ENCODE measurements at places on chromosomes 7 and 10. TPM values are rescaled to one million over a fixed set of nuclear protein-coding genes. Genes with fewer than 3 reads are reported as not detected.

DNA sequence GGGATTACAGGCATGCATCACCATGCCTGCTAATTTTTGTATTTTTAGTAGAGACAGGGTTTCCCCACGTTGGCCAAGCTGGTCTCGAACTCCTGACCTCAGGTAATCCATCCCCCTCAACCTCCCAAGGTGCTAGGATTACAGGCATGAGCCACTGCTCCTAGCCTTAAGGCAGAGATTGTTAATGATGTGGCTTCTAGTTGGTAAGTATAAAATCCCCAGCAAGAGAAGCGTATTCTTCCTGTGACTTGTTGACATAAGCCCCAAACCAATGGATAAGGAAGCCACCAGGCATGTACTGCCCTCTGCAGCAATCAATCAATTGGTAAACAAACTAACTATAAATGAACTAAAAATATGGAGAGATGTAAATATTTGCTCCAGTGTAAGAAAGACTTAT is 41.2 kb downstream of the REEP3 start:
- DNase-seq = no peak
- H3K27ac ChIP-seq = no peak overlapping the region
- H3K4me1 ChIP-seq = no peaks in the 10 kb centered on the region
- H3K4me3 ChIP-seq = no peak overlapping the region
- H3K27me3 ChIP-seq = no peaks in the 10 kb centered on the region

DNA sequence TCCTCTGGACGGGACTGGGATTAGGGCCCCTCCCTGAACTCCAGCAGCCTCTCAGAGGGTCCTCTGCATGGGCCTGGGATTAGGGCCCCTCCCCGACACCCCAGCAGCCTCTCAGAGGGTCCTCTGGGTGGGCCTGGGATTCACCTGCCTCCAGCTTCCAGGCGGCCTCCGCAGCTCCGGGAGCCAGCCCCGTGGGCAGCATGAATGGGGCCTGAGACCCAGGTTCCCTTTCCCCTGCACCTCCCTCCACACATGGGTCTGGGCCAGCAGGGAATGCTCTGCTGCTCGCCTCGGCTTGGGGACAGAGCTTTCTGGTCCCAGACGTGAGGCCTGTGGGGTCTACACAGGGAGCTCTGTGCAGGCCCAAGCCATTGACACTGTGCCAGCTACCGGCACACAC is 5.5 kb downstream of the TUBGCP2 start:
- no peak overlapping the region for H3K4me3 ChIP-seq
- H3K4me1 ChIP-seq = peaks cover 35% of the 10 kb centered on the region
- H3K36me3 ChIP-seq = peaks cover 49% of the 10 kb centered on the region

- peaks cover 67% of the 10 kb centered on the region for H3K36me3 ChIP-seq
- H3K4me3 ChIP-seq = no peak overlapping the region
- H3K4me1 ChIP-seq = no peaks in the 10 kb centered on the region
- no peak for DNase-seq
- H3K27me3 ChIP-seq = no peaks in the 10 kb centered on the region
- no peak overlapping the region for H3K27ac ChIP-seq
These were observed 18.7 kb downstream of the TACR2 start for GRCh38 chr10:69397972-69398371.

DNA sequence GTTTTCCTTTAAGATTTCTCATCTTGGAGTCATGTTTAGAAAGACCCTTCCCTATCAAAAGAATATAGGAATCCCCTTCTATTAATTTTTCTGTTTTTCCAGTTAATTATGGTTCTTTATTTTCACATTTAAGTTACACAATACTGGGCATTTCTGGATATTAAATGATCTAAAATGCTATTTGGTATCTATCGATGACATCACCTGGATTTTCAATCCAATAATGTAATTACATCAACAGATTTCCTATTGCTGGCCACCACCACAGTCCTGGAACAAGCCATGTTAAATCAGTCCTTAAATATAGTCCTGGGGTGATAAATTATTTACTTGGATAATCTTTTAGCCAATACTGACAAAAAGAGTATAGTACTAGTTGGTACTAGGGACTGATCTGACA is 48.0 kb downstream of the PUS7 start:
- H3K27me3 ChIP-seq = no peaks in the 10 kb centered on the region
- no peak for DNase-seq
- no peak overlapping the region for H3K27ac ChIP-seq
- no peak overlapping the region for H3K4me3 ChIP-seq

DNA sequence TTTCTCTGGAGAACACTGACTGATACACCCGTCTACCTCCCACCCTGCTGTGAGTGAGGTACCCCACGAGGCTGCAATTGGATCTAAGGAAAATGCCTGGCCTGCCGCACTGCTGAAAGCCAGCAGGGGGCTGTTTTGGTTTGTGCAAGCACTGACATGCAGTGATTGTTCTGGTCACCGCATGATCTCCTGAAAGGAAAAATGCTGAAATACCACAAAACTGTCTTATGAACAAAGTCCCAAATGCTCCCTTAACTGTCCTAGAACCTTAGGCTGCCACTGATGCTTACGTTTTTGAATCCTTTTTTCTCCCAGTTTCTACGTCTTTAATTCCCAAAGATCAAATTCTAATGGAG is 132.7 kb downstream of the JCAD start:
- DNase-seq = no peak
- H3K36me3 ChIP-seq = no peaks in the 10 kb centered on the region
- H3K27me3 ChIP-seq = peaks cover 6% of the 10 kb centered on the region
- H3K4me3 ChIP-seq = no peak overlapping the region

DNA sequence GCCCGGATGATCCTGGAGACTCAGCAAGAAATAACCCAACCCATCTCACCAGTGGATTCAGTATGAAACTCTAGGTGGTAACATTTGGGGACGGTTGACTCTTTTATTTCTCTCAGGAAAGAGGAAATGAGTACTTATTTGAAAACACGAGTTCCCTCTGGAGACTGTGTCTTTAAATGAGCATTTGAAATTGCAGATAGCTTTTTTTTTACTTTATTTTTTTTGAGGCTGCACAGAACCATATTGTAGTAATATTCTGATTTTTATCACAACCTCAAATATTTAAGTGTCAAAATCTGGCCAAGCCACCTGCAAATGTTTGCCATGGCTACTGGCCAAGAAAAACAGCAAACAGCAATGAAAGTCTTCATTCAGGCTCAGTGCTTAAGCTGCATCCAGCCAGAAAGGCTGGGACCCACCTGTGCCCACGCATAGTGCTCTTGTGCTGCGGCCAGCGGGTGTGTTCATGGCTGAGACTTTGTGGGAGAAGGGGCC is 160.8 kb downstream of the CREB5 start:
- H3K27me3 ChIP-seq = peaks cover 17% of the 10 kb centered on the region
- no peak overlapping the region for H3K27ac ChIP-seq
- peaks cover 28% of the 10 kb centered on the region for H3K4me1 ChIP-seq

GRCh38 chr10:110368002-110368401 is 63.3 kb upstream of the SMNDC1 start:
- no peaks in the 10 kb centered on the region for H3K36me3 ChIP-seq
- H3K27me3 ChIP-seq = no peaks in the 10 kb centered on the region
- peak overlapping the region; percentile 77 for H3K27ac ChIP-seq

DNA sequence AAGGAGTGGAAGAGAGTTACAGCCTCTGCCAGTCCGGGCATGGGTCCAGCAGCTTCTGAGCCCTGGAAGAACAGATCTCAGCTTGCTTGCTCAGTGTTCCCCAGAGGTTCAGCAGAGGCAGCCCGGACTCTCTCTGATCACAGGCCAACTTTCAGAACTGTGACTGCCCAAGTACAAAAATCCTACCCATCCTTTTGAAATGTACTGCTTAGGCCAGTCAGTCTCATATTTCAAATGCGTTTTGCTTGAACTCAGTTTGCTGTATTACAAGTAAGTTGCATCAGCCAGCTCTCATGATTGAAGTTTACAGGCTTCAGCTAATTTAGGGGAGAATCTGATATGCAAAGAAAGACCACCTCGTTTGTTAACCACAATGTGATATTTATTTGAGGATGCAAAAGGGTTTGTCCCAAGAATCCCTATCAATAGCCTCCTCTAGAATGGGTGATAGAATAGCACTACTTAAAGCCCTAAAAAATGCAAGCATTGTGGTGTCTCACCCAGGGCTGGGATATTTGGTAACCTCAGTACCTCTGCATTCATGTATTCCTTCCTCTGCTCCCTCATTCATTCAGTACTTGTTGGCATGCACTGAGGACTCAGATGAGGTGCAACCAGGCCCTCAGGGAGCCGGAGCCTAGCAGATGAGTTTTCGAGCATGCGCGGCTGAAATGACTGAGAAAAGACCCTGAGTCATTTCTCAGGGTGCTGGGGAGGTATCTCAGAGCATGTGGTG is 7.0 kb downstream of the AIMP2 start:
- no peak for DNase-seq
- H3K27ac ChIP-seq = peak overlapping the region; percentile 46
- peaks cover 15% of the 10 kb centered on the region for H3K4me1 ChIP-seq
- H3K27me3 ChIP-seq = no peaks in the 10 kb centered on the region

DNA sequence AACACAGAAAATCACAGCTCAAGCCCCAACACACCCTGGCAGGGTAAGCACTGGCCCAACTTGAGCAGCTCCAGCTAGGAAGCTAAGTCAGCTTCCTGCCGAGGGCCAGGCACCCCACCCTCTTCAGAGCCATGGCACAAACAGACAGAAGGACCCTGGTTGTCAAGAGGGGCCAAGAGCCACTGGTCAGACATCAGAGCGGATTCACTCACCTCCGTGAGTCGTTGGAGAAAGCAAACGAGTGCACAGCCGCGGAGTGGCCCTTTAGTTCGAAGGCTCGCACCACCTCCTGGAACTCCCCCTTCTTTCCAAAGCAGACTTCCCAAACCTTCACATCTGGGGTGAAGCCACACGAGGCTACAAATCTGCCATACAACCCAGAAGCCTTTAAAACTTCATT is 7.4 kb downstream of the TBL2 start:
- peaks cover 9% of the 10 kb centered on the region for H3K4me1 ChIP-seq
- no peak overlapping the region for H3K4me3 ChIP-seq
- H3K27ac ChIP-seq = no peak overlapping the region
- no peak for DNase-seq
- no peaks in the 10 kb centered on the region for H3K27me3 ChIP-seq

DNA sequence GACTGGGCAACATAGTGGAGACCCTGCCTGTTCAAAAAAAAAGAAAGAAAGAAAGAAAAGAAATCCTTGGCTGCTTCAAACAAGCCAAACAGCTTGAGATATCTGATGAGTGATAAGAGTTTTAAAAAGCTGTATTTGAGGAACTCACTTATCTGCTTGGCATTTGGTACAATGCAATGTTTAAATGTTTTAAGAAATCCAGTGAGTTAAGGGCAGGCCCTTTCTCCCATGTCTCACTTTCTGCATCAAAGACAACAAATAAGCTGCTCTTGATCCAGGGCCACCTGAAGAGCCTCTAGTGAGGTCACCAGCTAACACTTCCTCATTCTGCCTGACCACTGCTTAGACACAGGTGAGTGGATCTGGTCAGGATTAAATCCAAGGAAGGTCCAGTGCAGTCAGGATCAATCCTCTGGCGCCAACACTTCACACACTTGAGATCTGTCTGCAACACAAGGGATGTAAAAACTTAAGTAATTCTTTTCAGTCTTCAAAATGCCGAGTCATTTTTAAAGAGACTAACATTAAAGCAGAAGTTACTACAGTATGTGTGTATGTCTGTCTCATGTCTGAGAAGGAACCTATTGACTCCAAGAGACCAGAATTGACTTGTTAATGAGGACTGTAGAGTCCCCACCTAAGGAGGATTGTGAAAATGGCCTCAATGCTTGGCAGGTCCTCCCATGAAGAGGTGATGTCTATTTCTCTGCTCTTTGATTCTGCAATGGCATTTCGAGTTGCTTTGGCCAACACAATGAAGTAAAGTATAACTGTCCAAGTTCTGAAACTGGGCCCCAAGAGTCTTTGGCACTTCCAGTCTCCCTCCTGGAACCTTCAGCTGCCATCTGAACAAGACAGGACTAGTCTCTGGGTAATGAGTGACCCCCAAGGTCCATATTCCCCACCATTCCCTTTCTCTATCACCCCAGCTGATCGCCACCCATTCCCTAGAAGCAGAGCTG is 43.1 kb downstream of the CREB3L2 start:
- no peak for DNase-seq
- H3K4me3 ChIP-seq = no peak overlapping the region
- peaks cover 30% of the 10 kb centered on the region for H3K4me1 ChIP-seq
- peak overlapping the region; percentile 2 for H3K27ac ChIP-seq
- no peaks in the 10 kb centered on the region for H3K27me3 ChIP-seq

- H3K4me3 ChIP-seq = no peak overlapping the region
- no peak overlapping the region for H3K27ac ChIP-seq
- DNase-seq = no peak
- no peaks in the 10 kb centered on the region for H3K36me3 ChIP-seq
- H3K4me1 ChIP-seq = no peaks in the 10 kb centered on the region
- H3K27me3 ChIP-seq = peaks cover 16% of the 10 kb centered on the region
These were observed 9.1 kb downstream of the BMPR1A start for GRCh38 chr10:86765548-86765947.

GRCh38 chr10:129467359-129468064 is 471 bp downstream of the MGMT start:
- peak overlapping the region; percentile 82 for H3K27ac ChIP-seq
- peak overlapping the region; percentile 81 for H3K4me3 ChIP-seq
- peaks cover 17% of the 10 kb centered on the region for H3K4me1 ChIP-seq
- no peaks in the 10 kb centered on the region for H3K27me3 ChIP-seq

- peaks cover 2% of the 10 kb centered on the region for H3K36me3 ChIP-seq
- peak overlapping the region; percentile 85 for H3K4me3 ChIP-seq
- peaks cover 62% of the 10 kb centered on the region for H3K4me1 ChIP-seq
- H3K27ac ChIP-seq = peak overlapping the region; percentile 94
These were observed 589 bp downstream of the LDB1 start for GRCh38 chr10:102119417-102120141.

- H3K36me3 ChIP-seq = no peaks in the 10 kb centered on the region
- no peaks in the 10 kb centered on the region for H3K27me3 ChIP-seq
- H3K27ac ChIP-seq = no peak overlapping the region
- no peak for DNase-seq
These were observed 142.8 kb upstream of the SEMA3A start for GRCh38 chr7:84337429-84337828.

DNA sequence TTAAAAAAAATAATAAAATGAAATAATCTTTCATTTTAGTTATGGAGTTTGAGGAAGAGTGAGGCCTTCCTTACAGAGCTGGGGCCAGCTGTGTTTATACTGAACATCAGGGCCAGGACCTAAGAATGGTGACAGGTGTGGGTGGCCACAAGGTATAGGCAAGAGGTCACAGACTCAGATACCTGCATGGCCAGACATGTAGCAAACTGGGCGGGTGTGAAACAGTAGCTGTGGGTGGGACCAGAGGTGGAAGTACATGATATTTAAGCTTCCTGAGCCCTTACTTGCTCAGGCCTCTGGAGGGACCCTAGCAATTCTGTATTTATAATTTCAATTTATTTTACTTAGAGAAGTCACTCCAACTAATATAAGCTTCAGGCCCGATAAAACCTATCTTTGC is 27.7 kb upstream of the CAMK1D start:
- H3K36me3 ChIP-seq = no peaks in the 10 kb centered on the region
- no peaks in the 10 kb centered on the region for H3K27me3 ChIP-seq
- DNase-seq = no peak
- peaks cover 20% of the 10 kb centered on the region for H3K4me1 ChIP-seq
- no peak overlapping the region for H3K4me3 ChIP-seq

The PDE6C gene
- not detected for total RNA-seq

The GNB2 gene
- total RNA-seq = 132 TPM

The FOXI2 gene
- total RNA-seq = not detected

The COL1A2 gene
- total RNA-seq = not detected

The AMPH gene
- total RNA-seq = not detected

The PRPS1L1 gene
- total RNA-seq = not detected

The SEPHS1 gene
- 38.0 TPM for total RNA-seq

The PRF1 gene
- total RNA-seq = 0.61 TPM

All from activated B cell treated with CpG ODN at 0.5 μM for 24 hours (primary cell).